ENCODE measurements at places on chromosomes 7 and 10. TPM values are rescaled to one million over a fixed set of nuclear protein-coding genes. Genes with fewer than 3 reads are reported as not detected.

ZEB1 gene
- total RNA-seq: 108 TPM

SPDYE11 gene
- total RNA-seq: not detected

CHST12 gene
- 4.7 TPM for total RNA-seq

HOXA11 gene
- not detected for total RNA-seq

RBM48 gene
- 10.6 TPM for total RNA-seq

GRCh38 chr10:3911713-3912442 is 126.9 kb upstream of the KLF6 start:
- peak; percentile 31 for DNase-seq

- peak; percentile 30 for DNase-seq
Measured at GRCh38 chr10:119680650-119681081, 29.5 kb downstream of the BAG3 start.

DNA sequence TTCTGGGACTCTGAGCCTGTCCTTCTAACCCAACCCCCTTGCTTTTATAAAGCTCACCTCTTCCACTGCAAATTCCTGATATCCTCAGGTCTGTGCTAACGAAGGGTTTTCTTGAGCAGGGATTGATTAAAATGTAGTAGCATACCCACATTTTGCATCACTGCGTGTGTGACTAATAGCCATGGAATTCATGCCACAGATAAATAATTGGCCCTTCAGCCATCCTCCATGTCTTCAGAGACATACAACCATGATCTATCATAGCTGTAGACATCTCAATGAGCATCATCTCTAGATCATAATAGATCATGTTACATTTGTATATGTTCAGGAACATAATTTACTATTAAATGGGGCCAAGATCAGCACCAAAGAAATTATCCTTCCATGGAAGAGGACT is 990.3 kb downstream of the KCNMA1 start:
- no peak for DNase-seq

- no peak for DNase-seq
Measured at GRCh38 chr7:960269-960871, 5.9 kb upstream of the ADAP1 start.

DNA sequence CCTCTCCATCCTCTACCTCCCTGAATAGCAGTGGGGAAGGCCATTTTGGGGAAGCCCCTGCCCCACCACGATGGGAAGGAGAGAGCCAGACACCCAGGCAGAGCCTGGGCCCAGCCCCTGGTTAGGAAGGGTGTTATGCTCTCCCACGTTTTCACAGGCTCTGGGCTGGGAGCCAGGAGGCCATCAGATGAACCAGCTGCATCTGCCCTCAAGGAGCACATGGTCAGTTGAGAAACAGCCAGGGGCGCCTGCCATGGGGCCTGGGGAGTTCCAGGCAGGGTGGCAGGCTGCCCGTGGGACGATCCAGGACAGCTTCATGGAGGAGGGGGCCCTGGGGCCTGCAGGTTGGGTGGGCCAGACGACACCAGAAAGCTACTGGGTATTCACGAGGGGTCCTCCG is 47.5 kb downstream of the CAMK2B start:
- DNase-seq: peak; percentile 47

DNA sequence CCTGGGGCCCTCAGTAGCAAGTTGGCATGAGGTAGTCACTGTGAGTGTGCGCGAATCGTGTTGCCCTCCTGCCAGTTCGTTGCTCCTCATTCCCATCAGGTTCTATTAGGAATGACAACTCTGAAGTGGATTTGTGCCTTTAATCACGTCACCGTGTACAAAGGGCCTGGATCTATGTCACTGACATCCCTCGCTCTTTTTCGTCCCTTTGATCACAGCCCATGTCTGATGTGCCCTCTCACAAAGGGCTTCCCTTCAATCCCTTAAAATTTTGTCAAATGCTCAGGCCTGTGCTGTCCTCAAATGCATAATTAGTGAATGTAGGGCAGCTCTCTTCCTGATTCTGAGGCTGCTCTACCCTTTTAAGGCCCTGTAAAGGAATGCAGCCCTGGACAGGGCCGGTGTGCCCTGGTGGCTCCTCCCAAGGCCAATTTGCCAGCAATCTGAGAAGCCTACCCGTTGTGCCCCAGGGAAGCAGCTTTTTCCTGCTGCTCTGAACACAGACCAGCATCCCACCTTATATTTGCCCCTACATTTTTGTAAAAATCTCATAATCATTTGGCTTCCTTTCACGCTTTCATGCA is 93.6 kb downstream of the TMEM178B start:
- no peak for DNase-seq

DNA sequence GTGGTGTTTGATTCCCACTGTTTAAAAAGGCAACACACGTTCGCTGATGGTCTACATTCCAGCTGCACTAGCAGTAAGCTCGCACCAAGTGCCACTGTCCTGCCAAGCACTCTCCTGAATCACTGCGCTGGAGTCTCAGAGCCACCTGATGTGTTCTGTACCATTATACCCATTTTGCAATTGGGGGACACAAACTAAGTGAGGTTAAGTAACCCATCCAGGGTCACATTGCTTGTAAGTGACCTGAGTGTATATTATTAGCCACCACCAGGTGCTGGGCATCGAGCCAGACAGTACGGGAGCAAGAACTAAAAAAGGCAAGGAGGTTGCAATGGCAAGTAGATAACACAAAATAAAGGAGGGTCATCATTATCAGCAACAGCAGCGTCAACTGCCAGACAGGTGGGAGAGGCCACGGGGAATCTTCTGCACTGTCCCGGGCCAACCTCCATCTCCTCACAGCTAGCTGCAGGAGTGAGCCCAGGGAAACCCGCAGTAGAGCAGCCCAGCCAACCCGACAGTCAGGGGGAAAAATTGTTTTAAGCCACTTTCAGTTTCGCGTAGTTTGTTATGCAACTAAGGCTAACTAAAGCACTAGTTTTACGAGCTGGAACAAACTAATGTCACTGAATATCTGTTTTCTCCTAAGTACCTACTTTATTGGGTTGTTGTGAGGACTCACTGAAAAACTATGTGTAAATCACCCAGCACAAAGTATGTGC is 712 bp upstream of the CPVL start:
- no peak for DNase-seq

DNA sequence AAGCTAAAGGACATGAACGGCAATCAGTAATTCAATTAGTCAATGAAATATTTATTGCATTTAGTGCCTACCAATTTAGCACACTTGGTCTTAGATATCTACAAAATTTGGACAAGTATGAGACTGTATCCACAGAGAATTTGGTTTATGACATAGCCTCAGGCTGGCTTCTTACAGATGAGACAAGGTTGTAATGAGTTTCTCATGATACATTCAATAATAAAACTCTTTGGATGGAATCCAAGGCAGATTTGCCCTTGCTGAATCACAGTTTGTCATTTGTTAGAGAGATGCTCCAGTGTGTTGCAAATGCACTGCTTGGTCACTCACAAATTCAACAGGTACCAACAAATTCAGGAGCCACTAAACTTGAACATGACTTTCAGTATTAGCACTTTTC is 162.5 kb downstream of the GPR37 start:
- peak; percentile 47 for DNase-seq

- peak; percentile 25 for DNase-seq
Measured at GRCh38 chr7:149753375-149754233, 19.8 kb downstream of the ZNF467 start.

DNA sequence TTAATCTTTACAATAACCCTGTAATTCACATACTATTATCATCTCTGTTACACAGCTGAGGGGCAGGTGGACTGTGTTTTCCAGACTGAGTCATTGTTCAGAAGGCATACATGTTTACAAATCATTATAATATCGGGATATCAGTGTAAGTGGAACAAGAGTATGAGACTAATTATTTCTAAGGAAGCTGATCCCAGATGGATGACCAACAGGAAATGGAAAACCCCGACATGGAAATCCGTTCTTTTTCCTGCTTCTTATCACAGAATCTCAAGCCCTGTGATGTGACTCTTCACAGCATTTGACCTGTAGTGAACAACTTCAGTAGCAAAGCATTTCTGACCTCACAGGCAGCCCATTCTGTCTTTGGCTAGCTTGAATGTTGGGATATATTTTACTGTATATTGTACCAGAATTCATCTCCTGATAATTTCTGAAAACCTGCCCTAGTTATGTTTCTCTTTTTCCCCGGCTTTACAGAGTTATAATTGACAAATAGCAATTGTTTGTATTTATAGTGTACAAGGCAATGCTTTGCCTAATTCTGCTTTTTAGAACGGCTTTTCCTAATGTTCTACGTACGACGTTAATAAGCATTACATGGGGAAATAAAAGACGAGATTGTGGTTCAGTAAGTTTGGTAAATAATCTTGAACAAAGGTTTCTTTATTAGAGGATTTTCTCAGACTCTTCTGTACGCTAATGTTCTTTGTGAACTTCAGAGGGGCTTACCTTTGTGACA is 78.6 kb upstream of the SYPL1 start:
- DNase-seq: no peak

DNA sequence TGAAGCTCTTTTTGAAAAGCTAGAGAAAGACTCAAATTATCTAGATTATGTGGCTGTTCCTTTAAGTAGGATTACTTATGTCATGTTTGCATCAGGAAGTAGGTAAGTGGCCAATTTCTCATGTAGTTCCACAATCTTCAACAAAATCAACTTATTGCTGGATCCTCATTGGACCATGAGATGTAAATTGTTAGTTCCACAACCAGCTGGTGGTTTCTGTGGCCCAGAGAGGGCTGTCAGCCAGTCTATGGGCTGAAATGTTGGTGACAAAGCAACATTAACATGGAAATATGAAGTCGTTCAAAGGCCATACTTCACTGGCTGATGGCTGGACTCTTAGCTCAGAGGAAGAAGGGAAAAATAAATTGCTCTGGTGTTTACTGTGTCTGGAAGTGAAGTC is 157.9 kb downstream of the PLXDC2 start:
- DNase-seq: no peak

GRCh38 chr7:101688995-101689907 is 60.2 kb upstream of the MYL10 start:
- no peak for DNase-seq

DNA sequence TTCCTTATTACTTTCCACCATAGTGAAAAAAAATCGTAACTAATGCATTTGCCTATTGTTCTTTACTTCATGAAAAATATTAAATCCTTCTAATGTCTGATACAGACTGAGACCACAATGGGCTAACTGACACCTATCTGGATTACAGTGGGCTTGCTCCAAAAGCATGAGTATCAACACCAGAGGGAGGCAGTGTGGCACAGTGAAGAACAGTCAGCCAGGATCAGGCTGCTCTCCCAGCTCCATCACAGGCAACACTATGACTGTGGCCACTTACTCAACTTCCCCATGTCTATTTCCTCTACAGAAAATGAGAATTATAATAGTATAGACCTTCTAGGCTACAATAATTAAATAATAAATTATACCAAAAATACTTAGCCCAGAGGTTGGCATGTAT is 97.2 kb downstream of the SLC25A13 start:
- DNase-seq: no peak

DNA sequence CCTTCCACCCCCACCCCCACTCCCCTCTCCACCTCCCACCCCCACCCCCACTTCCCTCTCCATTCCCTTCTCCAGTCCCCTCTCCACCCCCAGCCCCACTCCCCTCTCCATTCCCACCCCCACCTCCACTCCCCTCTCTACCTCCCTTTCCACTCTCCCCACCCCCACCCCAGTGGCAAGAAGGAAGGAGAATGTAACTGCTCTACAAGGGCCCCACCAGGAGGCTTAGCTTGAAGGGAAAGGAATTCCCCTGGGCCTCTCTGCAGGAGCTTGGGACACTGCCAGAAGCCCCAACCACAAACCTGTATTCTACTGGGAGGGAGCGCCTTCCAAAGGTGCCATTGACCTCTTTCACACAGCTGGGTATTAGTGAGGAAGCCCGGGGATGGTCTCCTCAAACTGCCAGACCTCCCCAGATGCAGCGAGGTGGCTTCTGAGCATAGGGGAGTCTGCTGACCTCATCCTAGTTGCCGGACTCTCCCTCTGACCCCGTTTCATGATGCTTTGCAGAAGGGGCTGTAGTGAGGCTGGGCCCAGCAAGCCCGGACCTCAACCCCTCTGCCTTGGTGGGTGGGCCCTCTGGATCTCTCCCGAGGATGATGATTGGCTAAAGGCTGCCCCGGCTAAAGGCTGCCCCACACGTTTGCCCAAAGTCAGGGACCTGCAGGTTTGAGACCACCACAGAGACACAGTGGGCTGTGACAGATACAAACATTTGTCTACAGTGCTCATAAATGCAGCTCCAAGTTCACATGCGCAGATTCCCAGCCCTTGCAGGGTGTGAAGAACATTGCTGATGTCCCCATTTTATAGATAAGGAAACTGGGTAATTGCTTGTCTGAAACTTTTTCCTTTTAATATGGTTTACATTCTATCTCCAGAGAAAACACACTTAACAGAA is 2.9 kb downstream of the DEPP1 start:
- DNase-seq: peak; percentile 76

DNA sequence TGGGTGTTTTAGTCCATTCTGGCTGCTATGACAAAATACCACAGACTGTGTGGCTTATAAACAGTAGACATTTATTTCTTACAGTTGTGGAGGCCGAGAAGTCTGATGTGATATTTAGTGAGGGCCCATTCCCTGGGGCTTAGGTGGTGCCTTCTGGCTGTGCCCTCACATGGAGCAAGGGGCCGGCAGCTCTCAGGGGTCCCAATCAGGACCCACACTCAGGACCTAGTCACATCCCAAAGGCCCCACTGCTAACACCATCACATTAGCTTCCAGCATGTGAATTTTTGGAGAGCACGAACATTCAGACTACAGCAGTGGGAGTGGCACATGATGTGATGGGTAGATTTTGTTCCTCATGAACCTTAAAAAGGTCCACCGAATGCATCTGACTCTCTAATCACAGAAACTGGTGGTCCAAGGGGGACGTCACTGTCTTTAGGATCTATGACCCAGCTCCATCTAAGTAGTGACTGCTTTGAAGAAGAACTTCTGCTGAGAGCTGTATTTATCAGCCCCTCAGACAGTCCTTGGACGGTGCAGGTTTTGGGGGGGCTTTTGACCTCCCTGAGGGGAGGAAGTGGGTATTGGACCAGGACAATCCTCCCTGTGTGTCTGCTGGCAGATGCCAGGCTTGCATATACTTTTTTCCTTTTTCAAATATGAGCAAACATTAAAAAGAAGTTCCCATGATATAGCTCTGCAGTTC is 154.5 kb upstream of the ZNF32 start:
- no peak for DNase-seq
